ENCODE measurements at places on chromosomes 7 and 10.

- DNase-seq: no peak
These were observed 104.8 kb upstream of the SHH start for GRCh38 chr7:155916926-155917655.

- DNase-seq: no peak
These were observed 411.9 kb downstream of the THSD7A start for GRCh38 chr7:11420049-11420448.

- DNase-seq: no peak
These were observed 24.0 kb upstream of the VWA2 start for GRCh38 chr10:114215033-114215432.

DNA sequence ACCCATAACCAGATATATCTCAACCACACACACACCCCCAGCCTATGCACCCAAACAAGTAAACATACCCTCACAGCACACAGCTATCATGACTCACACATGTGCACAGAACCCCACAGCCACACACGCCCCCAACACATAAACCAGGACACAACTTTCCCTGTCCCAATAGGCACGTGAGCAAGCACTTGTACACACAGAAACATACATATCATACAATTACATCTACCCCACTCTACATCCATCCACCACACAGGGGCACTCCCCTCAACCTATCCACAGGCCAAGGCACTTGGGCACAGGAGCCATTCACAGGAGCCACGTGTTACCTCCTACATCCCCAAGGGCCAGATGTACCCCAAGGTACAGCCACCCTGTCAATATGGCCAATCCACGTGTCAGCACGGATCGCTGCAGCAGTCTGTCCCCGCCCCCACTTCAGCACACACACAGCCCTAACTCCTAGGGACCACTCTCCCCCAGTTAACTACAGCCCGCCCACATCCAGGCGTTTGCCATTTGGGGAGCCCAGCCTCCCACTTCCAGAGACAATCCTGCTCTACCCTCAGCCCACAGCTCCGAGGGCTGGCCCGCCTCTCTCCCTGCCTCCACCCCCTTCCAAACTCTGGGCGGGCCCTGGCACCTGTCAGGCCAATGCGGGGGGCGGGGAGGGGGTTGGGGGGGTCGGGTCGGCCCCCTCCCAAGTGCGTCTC lies 163.5 kb downstream of the SH3PXD2A start:
- no peak for DNase-seq

- no peak for DNase-seq
These were observed 45.6 kb upstream of the FIGNL1 start for GRCh38 chr7:50495746-50496145.

GRCh38 chr10:76301950-76302349 lies 870.5 kb downstream of the LRMDA start:
- peak; percentile 64 for DNase-seq

DNA sequence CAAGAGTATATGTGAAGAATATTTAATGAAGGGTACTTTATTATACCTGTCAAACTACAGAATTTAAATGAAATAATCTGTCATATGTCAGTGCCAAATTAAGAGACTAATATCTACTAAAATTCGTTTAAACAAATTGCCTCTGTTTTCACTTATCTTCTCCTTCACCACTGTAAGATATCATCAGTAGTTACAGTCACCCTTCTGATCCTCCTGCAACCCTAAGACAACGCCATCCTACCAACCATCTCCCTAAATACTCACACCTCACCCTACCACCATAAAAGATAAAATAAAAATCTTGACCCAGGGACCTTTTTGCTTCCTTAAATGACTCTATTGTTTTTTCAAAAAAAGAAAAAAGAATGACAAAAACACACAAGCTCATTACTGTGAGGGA lies 20.8 kb downstream of the EZH2 start:
- no peak for DNase-seq

- DNase-seq: peak; percentile 12
These were observed 107.3 kb upstream of the STARD3NL start for GRCh38 chr7:38070718-38071117.

DNA sequence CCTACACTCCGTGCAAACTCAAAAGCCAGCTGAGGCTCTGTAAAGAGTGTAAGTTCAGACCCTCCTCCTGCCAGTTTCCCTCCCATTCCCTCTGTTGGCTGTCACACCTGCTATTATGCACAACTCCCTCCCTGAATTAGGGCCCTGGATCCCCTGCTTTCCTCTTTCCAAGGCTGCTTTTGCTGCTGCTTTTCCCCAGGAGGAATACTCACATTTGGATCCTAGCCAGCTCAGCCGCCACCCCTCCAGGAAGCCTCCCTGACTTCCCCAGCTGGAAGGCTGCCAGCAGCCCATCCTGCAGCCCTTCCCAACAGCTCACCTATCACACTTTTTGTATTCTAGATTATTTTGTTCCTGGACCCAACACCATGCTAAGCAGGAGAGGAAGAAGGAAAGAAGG lies 40.9 kb upstream of the WDR11 start:
- no peak for DNase-seq

- no peak for DNase-seq
These were observed 23.7 kb upstream of the CAMK2B start for GRCh38 chr7:44348851-44349781.

GRCh38 chr7:139566075-139566474 lies 42.6 kb downstream of the CLEC2L start:
- DNase-seq: no peak

Measured in kidney glomerular epithelial cell (primary cell).